ENCODE measurements at places on chromosomes 7 and 10. TPM values are rescaled to one million over a fixed set of nuclear protein-coding genes. Genes with fewer than 3 reads are reported as not detected.

The RBP4 gene
- total RNA-seq, result not detected

GRCh38 chr7:90536449-90536848 lies 59.7 kb upstream of the CDK14 start:
- DNase-seq, result no peak

The ENO4 gene
- not detected for total RNA-seq

DNA sequence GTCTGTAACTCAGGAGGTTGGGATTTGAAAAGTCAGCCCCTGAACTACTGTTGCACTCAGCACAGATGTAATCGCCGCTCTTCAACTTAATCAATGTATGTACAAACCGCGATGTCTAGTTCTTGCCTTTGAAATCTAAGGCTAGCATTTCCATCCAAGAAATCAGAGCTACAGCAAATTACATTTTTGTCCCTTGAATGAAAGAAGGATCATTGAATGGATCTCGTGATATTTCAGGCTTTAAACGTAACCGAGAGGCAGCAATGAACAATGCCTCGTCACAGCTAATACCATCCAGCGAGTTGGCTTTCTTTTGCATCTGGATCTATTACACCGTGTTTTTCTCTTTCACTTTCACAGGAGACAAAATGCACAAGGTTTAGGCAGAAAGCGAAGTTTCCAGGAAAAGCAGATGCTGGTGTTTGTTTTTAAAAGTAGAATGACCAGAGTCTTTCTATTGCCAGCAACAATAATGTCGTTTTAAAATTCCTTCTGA lies 5.5 kb downstream of the SKIDA1 start:
- peak; percentile 77 for DNase-seq

DNA sequence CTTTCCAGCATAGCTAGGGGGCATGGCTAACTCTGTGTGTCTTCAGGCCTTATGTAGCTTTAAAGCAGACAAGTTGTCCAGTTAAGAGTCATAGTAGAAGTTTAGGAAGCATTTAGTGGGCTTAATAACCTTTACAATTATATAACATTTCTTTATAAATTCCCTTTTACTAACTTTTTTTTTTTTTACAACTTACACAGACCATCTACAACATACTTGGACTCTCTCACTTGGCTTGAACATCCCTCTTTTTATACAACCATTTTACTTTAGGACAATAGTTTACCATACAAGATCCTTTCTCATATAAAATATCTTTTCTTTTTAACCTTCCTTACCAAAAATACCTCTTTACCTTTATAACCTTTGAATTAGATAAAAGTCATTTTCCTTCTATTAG lies 26.3 kb downstream of the SP4 start:
- DNase-seq, result peak; percentile 7

The TAC1 gene
- 26.2 TPM for total RNA-seq

GRCh38 chr10:28295336-28295735 lies 7.5 kb downstream of the MPP7 start:
- DNase-seq, result no peak

Measured in RPMI7951 (cell line).